Stimulated activated CD4-positive, alpha-beta T cell treated with anti-CD3 and anti-CD28 coated beads, Interleukin-12 subunit alpha, Interleukin-12 subunit beta, amount 100 ng/mL, for 4 hours (primary cell): ENCODE measurements at places on chromosomes 2 and 18.
A peak's percentile ranks its signal among the peaks of the same experiment; 100 is the strongest.

- DNase-seq, result no peak
These were observed 371.9 kb downstream of the IRS1 start for GRCh38 chr2:226427538-226428307.

DNA sequence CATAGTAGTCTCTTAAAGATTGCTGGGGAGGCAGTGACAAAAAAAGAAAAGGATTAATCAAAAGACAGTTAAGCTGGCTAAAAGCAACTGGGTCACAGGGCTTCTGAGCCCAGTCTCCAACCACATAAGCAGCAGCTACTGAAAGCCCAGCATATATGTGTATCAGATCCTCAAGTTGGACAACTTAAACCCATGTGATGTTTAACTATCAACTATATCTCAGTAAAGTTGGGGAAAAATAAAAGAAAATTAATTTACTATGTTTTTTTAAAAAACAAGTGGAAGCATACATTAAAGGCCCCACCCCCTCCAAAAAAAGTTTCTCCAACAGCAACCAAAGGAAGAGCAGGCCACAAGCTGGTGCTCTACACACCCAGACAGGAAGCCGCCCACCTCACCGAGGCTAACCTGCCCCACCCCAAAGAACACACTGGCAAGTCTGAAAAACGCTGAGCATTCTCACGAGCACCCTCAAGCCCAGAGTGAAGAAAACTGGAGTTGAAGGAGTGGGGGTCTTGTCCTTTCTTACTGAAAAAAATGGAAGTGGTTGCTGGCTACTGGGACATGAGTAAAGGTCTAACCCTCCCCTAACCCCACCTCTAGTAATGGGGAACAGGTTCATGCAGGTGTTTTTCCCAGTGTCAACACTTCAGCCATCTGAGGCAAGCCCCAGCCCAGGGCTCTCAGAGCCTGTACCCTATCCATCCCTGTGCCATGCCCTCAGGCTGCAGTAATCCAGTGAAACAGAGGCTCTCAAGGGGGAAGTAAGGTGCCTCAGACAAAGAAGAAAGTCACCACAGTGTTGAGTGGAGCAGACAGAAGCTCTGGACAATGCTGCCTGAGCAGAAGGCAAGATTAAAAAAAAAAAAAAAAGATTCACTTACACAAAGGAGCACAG lies 106.3 kb downstream of the GYPC start:
- DNase-seq, result no peak

DNA sequence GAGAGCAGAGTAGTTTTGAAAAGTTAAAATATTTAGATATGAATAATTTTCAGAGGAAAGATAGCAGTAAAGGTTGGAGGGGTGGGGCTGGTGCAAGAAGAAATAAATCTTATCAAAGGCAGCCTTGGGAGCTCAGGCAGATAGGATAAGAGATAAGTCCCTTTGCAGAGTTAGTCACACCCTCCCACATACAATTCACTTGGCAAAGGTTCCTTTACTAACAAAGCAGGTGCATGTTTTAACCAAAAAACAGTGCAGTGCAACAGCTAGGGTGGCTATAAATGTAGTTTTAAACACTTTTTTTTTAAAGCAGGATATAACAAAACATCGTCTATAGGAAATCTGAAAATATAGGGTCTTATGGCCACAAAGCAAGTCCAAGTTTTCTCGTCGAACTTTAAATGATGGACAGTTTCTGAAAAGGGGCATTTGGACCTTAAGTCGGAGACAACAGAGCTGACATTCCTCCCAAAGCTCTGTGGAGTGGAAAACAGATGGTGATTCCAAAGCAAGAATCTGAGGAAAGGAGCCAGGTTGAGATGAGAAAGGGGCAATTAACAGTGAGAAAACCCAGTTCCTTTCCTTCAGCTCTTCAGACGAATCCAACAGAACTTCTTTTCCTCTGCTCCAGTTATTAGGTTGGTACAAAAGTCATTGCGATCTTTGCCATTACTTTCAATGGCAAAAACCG lies 53.0 kb downstream of the EPHA4 start:
- DNase-seq, result no peak

DNA sequence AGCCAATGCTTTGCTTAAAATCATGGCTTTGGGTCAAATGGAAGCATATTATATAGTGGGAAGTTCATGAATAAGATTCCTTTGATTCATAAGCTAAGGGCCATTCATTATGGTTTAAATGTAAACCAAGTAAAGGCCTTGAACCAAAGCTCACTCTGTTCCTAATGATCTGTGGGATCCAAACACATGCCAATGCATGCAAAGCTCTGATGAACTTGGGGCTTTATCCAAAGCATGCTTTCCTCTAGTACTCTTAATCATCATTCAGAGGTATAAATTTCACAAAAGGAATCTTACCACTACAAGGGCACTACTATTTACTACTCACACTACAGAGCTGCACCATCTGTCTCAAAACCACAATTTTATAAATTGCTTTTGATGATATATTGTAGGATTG lies 102.8 kb upstream of the RBMS1 start:
- DNase-seq, result no peak

GRCh38 chr18:7856116-7856515 lies 289.0 kb downstream of the PTPRM start:
- no peak for DNase-seq

- no peak for DNase-seq
These were observed 59.7 kb upstream of the CAPN13 start for GRCh38 chr2:30866974-30867373.

DNA sequence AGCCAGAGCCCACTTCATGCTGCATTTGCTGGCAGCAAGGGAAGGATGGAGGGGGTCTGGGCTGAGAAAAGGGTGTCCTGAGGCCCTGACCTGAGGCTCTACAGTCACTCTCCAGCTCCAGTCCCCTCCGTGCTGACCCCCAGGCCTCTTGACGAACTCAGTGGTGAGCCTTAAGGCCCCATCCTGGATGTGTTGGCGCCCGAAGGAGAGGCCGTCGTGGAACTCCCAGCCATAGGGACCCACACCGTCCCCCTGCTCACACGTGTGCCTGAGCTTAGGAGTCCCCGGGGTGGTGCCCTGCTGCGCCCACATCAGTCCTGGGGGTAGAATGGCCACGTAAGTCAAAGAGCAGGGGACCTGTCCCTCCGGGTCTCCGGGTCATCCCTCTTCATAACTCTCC lies 776 bp downstream of the MOGS start:
- DNase-seq, result no peak

DNA sequence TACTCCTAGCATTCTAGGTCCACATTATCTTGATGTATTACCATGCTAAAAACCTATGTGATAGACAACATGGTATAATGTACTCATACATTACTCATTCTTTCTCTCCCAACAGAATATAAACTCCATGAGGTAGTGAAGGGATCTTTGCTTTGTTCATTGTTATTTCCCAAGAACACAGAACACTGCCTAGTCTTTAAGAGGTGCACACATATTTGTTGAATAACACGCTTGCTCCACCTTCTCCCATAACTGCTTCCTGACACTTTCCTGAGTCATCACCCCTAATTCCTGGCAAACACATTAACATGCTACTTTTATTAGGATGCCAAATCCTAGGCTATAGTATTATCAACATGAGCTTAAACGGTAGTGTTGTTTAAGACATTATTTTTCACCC lies 41.3 kb downstream of the REV1 start:
- DNase-seq, result no peak

DNA sequence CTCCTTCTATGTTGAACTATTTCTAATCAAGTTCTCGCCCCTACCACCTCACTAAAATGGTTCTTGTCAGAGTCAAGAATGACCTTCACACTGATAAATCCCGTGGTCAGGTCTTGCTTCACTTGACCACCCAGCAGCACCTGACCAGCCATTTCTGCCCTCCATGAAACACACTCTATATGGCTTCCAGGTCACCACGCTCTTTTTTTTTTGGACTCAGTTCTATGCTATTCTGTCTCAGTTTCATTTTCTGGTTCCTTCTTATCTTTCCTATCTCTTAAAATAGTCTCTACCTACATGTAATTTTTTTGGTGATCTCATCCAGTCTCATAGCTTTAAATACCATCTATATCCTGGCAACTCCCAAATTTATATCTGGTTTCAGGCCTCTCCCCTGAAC lies 11.4 kb downstream of the EIF2AK3 start:
- no peak for DNase-seq

GRCh38 chr18:32213693-32214092 lies 23.9 kb downstream of the MEP1B start:
- no peak for DNase-seq

- no peak for DNase-seq
These were observed 23.3 kb downstream of the CHST10 start for GRCh38 chr2:100394111-100394641.

DNA sequence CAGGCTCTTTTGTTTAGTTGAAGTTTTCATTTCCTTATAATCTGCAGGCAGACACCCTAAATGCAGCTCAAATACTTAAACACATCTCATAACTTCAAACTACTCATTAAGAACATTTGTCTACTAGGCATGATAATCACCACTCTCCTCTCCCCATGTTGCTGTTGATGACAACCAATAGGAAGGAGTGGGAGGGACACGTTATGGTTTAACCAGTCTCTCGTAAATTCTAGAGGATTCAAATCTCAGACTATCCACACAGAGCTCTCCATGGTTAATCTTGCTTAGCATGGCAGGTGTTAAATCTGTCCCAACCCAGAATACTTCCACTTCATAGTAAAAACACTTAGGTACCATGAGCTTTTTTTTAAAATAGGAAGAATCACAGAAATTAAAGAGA lies 127.4 kb upstream of the AQP4 start:
- no peak for DNase-seq

DNA sequence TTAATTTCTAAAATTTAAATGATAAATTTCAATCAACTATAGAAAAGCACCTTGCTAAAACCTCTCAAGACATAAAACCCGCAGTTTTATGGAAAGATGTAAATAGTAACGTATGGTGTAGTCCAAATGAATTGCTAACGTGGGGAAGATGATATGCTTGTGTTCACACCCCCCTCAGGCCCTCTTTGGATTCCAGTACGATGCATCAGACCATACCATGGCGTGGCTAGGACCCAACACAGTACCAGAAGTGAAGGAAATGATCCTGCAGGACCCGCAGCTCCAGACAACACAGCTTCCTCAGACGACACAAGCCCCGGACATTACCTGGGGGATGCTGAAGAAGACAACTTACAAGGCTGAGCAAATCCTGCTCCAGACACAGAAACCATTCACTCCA lies 60.1 kb upstream of the DYSF start:
- DNase-seq, result no peak

- no peak for DNase-seq
These were observed 9.7 kb downstream of the ATP8B1 start for GRCh38 chr18:57793302-57793986.

GRCh38 chr2:32534831-32535230 lies 93.0 kb upstream of the TTC27 start:
- no peak for DNase-seq

- no peak for DNase-seq
These were observed 77.1 kb downstream of the DDX1 start for GRCh38 chr2:15668611-15669305.

GRCh38 chr2:179195141-179195540 lies 69.5 kb downstream of the SESTD1 start:
- no peak for DNase-seq

DNA sequence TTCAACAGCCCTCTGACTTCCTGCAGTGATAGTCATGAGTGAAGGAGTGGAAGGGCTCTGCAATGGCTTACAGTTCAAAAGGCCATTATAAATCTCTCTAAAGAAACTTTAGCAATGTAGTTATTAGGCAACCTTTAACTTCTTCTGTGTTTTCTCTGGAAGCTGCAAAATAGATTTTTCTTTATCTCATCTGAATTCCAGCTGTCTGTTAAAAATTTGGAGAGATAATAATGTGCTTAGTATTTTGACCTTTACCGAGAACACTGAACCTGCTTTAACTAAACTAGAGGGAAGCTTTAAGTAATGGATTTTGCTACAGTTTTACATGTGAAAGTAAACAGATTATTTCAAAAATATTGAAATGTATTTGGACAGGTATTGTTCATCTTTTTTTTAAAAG lies 847.9 kb downstream of the ERBB4 start:
- no peak for DNase-seq

DNA sequence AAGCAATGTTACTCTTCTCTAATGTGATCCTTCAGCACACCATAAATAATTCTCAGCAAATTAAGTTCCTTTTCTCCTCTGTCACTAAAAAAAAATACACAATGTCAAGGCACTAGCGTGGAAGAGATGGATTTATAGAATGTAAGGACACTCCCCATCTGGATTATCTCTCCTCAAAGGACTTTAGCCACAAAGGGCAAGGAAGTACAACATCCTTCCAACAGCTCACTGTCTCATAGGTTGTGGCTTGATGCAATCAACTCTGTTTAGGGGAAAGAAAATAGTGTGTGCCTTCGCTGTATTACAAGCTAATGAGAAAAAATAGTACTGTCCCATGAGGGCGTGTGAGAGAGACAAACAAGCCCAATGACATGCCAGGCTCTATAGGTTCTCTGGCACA lies 129.1 kb upstream of the DNMT3A start:
- DNase-seq, result no peak

- no peak for DNase-seq
These were observed 1158.3 kb downstream of the RPIA start for GRCh38 chr2:89849731-89850130.

DNA sequence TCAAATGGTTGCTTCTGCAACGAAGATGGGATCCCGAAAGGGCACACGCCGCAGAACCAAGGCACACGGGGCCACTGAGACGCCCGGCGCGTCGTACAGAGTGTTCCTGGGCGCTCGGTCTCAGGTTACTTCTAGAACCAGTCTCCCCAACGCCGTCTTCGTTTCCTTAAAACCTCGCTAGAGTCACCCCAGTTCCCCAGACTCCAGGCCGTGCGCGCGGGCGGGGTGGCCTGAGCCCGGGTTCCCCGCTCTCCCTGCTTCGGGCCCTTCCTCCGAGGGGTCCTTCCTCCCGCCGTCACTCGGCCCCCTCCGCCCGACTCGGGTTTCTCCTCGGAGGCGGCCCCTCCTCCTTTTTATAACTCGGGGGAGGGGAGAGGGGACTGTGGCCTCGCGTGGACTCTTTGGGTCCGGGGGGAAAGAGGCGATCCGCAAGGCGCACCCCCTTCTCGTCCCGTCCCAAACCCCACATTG lies 774 bp upstream of the FZD7 start:
- peak; percentile 24 for DNase-seq

- DNase-seq, result no peak
These were observed 99.4 kb downstream of the MYOM1 start for GRCh38 chr18:3120356-3120755.

GRCh38 chr2:63486861-63487290 lies 101.4 kb downstream of the WDPCP start:
- no peak for DNase-seq

GRCh38 chr2:119416299-119416923 lies 15.2 kb upstream of the TMEM37 start:
- DNase-seq, result no peak
